NCI-H524 (cell line): ENCODE measurements at places on chromosomes 3 and 15.
A peak's percentile ranks its signal among the peaks of the same experiment; 100 is the strongest.

DNA sequence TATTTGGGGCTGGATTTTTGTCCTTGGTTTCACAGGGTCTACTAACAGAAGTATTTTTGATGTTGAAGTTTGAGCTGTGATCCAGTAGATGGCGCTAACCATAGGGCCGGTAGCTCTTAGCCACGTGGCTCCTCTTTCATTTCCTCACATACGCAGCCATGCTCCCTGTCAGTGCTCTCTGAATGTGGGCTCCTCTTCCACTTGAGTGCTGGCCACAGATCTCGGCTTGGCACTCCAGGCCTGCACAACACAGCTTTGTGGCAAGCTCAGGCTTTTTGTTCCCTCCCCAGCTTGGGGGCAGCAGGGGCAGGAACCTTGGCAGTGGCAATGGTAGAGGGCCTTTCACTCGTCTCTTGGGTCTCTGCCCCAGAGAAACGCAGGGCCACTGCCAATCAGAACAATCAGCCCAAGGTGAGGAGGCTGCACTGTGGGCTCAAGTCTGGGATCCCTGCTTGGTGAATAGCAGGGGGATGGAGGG lies 18.6 kb upstream of the DNAAF4 start:
- peak; percentile 3 for DNase-seq

DNA sequence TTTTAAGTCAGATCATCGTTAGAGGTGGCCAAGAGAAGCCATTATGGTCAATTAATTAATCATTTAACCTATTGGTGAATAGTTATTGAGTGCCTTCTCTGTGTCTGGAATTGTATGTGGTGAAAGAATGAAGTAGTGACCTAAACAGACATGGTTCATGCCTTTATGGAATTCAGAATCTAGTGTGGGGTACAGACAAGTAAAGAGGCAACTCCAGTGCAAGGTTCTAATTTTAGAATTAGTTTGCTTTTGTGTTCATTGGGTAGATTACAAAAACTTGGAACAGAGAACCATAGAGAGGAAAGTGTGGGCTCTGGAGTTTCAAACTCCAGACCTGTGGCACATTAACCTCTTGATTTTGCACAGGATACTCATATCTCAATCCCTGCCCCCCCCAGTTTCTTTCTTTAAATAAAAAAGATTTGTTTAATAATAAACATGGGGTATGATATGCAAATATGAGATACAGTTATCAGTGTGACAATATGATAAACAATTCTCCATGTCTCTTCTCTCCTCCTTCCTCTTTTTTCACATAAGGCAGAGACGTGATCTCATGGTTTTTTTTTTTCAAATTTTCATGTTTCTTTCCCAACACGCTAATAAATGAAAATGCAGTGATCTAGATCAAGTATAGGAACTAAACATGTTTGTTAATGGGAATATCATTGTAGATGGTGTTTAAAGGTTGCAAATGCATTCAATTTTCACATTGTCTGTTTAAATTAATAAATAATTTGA lies 117.9 kb downstream of the MITF start:
- DNase-seq, result no peak

DNA sequence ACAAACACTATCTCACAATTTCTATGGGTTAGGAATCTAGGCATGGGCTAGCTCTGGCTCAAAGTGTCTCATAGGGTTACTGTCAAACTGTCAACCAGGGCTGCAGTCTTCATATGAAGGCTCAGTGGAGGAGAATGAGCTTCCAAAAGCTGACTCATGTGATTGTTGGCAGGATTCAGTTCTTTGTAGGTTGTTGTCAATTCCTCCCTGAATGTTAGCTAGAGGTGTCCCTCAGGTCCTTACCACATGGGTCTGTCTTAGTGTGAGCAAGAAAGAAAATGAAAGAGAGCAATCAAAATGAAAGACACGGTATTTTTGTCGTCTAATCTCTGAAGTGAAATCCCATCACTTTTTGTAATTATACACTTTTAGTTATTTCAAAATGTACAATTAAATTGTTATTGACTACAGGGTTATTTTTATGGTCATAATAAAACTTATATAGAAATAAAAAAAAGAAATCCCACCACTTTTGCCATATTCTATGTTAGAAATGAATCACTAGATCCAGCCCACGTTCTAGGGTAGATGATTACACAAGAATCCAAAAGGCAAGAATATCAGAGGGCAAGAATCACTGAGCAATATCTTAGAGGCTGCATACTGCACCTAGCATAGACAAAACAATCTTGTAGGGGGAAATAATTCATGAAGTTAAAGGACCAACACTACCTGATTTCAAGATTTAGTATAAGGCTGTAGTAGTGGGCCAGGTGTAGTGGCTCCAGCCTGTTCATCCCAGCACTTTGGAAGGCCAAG lies 8.4 kb downstream of the ACSBG1 start:
- no peak for DNase-seq

GRCh38 chr3:150913133-150913922 lies 8.1 kb upstream of the MINDY4B start:
- peak; percentile 64 for DNase-seq

- DNase-seq, result no peak
These were observed 106.4 kb downstream of the MFSD1 start for GRCh38 chr3:158908187-158908734.

DNA sequence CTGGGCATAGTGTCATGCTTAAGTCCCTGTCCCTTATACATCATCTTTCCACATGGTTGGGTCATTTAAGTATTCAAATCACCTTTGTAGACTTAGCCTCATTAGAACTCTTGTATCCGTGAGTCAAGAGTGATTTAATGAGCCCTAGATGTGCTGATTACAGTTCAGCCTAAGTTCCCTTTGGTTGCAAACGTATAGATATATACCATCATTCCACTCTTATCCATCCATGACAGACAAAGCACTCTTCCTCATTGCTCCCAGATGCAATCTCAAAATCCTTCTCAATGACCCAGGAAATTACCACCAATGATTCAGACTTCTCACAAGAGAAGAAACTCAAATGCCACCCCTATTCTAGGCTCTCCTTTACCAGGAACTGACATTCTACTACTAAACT lies 50.2 kb upstream of the C3orf49 start:
- no peak for DNase-seq

DNA sequence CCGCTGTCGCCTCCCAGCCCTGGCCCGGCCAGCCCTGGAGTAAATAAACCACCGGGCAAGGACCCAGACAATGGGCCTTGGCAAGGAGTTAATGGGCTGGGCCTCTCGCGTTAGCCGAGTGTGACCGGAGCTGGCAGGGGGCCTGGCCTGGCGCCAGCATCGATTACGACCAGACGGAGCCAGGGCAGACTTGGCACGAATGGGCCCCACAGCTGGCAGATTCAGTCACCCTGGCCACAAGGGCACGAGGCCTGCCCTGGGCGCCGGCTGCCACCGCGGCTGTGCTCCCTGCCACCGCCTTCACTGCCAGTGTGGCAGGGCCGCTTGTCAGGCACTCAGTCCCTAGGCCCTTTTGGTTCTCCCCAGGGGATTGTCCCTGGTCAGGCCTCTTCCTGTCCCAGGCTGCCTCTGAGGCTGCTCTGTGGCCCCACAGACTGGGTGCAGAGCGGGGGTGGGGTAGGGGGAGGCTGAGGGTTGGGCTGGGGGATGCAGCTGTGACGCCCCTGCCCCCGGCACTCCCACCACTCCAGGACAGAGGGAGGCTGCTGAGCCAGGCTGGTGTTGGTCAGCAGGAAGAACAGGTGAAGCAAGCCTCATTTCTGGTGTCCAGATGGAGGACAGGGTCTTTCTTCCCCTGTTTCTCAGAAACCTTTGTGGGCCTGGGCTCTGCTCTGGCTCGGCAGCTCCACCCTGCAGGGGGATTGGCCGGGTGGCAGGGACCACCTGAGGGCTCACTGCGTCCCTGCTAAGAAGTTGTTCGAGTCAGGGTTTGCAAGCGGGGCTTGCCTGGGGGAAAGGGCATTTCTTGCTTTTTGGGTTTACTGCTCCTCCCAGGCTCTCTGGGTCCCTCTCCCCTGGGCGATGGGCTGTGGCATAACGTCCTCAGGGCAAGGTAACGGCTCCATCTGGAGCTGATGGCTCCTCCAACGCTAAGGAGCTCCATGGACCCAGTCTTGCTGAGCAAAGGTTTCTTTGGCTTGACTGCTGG lies 30.5 kb upstream of the SRP14 start:
- peak; percentile 97 for DNase-seq

GRCh38 chr3:18372786-18373405 lies 52.2 kb downstream of the SATB1 start:
- DNase-seq, result no peak

- DNase-seq, result no peak
These were observed 78.3 kb downstream of the EEFSEC start for GRCh38 chr3:128231606-128232005.

GRCh38 chr3:184257083-184257915 lies 4.1 kb downstream of the CAMK2N2 start:
- DNase-seq, result no peak

DNA sequence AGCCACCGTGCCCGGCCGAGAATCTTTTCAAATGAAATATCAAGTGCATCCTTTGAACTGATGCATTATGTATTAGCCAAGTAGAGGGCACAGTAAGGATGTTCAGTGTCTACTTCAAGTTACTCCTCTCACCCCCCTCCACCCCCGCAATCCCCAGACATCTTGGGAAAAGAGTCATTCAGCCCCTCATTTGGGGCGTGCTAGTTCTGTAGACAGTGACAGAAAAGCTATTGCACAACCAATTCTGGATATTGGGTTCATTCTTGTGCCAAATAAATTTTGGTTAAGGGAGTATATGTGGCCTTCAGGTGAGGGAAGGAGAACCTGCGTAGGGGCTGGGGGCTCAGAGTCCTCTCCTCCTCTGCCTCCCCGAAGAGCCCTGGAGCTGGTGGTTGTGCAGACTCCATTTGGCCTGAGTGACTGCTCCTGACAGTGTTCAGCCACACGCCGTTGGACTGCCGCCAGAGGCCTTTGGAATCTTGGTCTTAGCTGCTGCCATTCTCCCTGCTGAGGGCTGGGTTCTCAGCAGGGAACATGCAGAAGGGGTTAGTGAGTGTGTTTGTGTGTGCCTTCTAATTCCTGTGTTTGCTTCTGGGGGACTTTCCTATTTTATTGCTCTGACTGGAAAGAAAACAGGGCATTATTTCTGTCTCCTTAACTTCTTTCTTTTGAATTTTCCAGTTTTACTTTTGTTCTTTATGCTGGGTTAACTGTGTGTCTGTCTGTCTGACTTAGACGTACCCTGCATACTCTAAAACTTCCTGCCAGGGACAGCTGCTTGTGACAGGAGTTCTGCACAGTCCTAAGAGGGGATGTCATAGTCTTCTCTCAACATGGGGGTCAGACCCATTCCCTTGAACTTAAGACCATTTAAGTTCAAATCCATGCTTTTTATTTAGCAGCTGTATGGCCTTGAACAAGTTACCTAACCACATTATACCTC lies 21.0 kb downstream of the RARB start:
- DNase-seq, result peak; percentile 74

DNA sequence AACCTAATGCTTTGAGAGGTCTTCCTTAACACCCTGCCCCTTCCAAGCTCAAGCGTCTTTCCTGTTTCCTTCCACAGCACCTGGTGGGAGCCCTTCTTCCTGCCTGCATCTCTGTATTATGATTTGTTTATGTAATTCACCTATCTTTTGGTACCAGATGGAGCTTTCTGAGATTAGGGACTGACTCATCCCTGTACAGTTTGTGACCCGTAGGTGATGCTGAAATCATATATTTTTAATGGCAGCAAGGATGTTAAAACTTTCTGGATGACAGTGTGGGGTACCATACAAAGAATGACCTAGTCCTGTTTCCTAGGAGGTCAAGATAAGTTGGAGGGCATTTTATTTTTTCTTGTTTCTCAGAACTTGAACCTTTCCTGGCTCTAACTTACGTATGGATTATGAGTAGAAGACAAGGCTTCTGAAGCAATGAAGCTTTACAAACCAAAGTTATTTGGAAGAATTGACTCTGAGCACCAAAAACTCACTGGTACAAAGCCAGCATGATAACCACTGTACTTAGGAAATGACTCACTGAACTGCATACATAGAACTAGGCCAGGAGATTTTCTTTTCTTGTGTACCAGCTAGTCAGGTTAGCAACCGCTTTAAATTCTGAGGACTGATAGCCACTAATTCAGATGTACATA lies 46.6 kb downstream of the HHLA2 start:
- DNase-seq, result no peak

GRCh38 chr3:20142517-20142916 lies 43.5 kb downstream of the SGO1 start:
- DNase-seq, result no peak

DNA sequence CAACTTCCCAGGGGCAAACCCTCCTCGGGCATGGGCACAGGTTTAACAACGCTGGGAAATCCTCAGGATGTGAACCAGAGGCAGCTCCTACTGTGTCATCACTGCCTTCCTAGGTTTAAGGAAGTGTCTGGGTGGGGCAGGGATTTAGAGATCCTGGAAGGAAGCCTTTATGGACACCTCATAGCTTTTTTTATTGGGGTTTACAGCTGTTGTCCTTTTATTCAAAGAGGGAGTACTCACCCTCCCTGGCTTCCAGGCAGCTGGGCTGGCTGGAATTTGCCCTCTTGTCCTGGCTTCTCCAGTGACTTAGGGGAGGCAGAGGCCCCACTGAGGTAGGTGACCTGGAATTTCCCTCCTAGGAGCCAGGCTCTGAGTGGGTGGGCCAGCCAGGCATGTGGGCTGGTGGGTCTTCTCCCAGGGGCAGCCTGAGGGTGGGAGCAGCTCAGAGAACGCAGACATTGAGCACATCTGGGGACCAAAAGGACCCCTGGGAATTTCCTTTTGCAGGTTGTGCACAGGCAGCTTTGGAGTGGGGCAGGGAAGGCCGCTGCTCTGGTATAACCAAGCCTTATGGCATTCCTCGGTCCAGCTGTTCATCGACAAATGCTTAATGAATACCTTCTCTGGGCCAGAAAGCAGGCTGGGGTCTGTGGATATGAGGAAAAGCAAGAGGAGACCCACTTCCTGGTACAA lies 13.5 kb upstream of the FAM3D start:
- peak; percentile 18 for DNase-seq

DNA sequence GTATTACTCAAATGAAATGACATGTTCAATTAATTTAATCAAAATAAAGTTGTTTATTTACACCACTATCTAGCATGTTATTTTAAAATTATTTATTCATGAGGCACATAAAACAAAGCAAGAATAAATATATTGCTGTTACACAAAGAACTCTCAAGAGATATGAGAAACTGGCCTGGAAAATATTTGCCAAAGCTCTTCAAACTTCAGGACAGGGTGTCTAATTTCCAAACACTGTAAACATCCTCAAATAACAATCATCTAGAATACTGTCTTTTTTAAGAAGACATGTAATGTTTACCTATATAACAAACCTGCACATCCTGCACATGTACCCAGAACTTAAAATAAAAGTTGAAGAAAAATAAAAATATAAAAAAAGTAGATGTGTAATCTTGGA lies 876.6 kb downstream of the TUSC7 start:
- no peak for DNase-seq

- DNase-seq, result no peak
These were observed 45.1 kb downstream of the ZBTB38 start for GRCh38 chr3:141413391-141413790.

- no peak for DNase-seq
These were observed 25.8 kb downstream of the CRABP1 start for GRCh38 chr15:78365917-78366316.

DNA sequence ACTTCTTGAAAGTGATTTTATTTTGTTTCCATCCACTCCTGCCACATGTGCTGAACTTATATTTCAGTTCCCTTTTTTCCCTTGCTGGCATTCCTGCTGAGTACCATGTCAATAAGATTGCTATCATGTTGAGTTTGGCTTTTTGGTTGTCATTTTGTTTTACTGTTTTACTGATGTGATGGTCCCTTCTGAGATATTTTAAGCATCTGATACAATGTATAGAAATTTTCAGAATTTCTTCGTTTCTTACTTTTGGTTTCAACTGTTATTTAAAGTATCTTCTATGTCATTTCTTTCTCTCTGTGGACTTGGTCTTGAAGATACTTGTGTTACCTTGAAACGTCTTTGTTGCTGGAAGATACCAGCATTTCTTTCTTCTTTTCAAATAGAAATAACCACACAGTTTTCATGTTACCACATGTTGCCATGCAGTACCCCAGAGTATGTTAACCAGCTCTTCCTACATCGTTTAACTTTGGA lies 14.1 kb downstream of the SIDT1 start:
- DNase-seq, result no peak
